Tibial nerve (tissue), 4 donors: ENCODE measurements at places on chromosomes 5 and 9.
A peak's percentile ranks its signal among the peaks of the same experiment; 100 is the strongest.

DNA sequence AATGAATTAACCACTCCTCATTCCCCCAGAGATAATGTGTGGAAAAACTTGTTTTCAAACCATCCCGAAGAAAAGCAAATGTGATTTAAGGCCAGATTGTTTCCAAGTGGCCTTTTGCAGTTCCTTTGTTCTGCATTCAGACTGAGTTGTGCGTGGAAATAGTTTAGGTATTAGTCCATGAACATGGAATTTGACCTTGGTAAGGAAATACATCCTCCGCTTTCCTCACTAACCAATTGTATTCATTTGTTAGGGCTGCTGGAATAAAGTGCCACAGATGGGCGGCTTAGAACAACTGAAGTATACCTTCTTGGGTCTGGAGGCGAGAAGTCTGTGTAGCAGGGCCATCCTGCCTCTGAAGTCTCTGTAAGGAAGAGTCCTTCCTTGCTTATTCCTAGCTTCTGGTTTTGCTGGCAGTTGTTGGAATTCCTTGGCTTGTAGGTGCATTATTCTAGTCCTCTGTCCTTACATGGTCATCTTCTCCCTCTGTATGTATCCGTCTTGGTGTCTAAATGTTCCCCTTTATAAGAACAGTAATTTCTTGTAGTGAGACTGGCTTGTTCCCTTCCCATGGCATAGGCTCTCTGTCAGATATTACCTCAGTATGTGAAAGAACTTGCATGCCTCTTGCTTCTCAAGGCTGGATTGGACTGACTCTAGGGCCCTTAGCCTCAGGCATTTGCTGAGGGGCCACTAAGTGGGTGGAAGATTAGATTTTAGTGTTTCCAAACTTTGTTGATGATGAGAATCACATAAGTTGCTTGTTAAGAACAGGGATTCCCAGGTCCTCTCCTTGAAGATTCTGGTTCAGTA is 53.9 kb downstream of the RAI14 start:
- DNase-seq: no peak

DNA sequence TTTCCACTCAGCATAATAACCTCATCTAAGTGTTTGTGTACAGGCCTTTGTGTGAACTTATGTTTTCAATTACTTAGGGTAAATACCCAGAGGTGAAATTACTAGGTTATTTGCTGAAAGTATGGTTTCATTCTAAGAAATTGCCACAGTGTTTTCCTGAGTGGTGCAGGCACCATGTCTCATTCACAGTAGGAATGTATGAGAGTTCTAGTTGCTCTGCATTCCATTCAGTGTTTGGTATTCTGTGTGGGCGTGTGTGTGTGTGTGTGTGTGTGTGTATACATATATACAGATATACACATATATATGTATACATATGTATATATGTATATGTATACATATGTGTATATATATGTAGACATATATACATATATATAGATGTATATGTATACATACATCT is 8.8 kb upstream of the SVEP1 start:
- no peak for DNase-seq

DNA sequence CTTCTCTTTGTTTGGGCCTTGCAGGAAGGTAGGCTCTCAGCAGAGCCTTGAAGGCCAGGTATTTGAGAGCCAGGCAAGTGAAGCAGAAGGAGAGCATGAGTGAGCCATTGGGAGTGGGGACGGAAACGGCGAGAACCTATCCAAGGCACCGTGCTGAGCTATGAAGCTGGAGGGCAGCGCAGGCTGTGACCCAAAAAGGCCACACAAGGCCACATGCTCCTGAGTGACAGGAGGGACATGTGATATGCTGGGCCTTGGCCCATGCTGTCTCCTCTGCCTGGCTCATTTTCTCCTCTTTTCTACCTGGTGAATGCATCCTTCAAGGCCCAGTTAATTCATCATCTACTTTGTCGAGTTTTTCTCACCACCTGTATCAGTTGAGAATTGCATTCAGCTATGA is 136.3 kb downstream of the PALM2AKAP2 start:
- DNase-seq: no peak

- no peak for DNase-seq
These were observed 55.9 kb downstream of the ARHGAP26 start for GRCh38 chr5:142826093-142826492.

DNA sequence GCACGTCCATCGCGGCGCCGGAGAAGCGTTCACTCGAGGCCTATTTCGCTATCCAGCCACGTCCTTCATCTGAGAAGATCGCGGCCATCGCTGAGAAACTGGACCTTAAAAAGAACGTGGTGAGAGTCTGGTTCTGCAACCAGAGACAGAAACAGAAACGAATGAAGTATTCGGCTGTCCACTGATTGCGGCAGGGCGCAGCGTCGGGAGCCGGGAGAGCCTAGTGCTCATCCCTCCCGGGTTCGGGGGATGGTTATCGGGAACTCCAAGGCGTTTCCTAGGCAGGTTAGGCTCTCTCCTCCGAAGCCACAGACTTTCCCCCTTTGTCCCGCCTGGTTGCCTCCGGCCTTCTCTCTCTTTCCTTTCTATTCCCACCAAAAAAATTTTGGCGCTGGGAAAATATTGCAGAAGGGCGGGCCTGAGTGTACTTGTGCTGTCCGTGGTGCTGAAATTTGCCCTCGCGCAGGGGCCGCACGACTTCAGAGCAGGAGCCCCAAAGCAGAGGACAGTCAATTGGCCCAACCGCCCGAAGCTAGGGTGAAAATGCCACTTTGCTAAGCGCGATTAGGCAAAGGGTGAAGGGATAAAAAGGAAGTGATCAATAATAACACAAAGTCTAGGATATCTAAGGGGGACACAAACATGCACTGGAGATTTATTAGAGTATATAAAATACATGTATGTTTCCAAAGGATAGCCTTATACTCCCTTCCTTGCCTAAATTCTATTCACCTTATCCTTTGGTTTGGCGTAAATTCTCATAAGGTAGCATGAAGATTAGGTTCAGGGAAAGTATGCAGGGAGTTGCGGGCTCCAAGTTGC is 1.8 kb downstream of the POU4F3 start:
- DNase-seq: peak; percentile 63

GRCh38 chr9:35981699-35982098 is 23.7 kb upstream of the OR2S2 start:
- no peak for DNase-seq

DNA sequence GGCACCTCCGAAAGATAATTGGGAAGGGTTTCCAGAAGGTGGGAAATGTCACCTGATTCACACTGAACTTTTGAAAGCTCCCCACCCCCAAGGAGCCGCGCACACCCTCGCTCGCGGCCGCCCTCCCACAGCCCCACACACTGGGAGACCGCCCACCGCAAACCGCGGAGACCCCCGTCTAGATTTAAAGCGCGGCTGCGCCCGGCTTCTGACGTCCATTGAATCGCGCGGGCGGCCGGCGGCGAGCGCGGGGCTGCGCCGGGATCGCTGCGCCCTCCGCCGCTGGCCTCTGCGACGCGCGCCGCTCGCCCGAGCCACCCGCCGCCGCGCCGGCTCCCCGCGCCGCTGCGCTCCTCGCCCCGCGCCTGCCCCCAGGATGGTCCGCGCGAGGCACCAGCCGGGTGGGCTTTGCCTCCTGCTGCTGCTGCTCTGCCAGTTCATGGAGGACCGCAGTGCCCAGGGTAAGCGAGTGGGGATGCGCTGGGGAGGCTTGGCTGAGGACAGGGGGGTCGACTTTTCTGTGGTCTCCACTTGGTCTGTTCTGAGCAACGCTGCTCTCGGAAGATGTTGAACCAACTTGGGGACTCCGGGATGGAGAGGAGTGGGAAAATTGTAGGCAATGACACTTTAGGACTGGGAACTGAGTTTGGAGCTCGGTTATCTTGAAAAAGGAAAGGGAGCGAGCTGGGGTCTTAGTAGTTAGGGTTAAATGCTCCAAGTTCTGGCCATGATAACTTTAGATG is at the start of gene FST:
Gene FST (plus strand): TSS at position 214 of the 743 bp plus-strand sequence. CDS start 163 bp downstream, at position 377.
- no peak for DNase-seq

DNA sequence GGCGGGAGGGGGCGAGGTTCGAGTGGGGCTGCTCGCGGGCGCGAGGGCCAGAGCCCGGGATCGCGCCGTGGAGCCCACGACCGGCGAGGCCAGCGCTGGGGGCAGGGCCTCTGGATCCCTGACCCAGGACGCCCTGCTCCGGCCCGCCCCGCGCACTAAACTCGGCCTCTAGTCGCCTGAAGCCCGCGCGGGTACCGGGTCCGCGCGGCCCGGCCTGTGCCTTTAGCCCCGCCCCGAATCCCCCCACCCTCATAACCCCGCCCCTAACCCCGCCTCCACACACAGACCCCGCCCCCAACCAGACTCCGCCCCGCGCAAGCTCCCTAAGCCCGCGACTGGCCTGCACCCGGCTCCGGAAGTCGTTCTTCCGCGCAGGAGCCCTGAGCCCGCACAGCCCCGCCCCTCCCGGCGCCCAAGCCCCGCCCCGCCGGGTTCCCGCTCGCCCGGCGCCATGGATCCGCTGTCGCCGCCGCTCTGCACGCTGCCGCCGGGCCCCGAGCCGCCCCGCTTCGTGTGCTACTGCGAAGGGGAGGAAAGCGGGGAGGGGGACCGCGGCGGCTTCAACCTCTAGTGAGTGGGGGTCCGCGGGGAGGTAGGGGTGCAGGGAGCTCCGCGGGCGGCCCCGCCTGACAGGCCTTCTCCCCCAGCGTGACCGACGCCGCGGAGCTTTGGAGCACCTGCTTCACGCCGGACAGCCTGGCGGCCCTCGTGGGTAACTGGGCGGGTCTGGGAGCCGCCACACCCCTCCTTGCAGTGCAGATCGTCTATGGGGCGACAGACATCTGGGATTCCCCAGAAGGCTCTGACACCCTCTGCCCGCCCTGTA is at the start of gene PAXX:
Gene PAXX (plus strand): TSS at position 430 of the 826 bp plus-strand sequence. CDS start 22 bp downstream, at position 452.
- DNase-seq: peak; percentile 80

GRCh38 chr5:178284093-178284675 is 51.6 kb upstream of the PHYKPL start:
- DNase-seq: no peak

DNA sequence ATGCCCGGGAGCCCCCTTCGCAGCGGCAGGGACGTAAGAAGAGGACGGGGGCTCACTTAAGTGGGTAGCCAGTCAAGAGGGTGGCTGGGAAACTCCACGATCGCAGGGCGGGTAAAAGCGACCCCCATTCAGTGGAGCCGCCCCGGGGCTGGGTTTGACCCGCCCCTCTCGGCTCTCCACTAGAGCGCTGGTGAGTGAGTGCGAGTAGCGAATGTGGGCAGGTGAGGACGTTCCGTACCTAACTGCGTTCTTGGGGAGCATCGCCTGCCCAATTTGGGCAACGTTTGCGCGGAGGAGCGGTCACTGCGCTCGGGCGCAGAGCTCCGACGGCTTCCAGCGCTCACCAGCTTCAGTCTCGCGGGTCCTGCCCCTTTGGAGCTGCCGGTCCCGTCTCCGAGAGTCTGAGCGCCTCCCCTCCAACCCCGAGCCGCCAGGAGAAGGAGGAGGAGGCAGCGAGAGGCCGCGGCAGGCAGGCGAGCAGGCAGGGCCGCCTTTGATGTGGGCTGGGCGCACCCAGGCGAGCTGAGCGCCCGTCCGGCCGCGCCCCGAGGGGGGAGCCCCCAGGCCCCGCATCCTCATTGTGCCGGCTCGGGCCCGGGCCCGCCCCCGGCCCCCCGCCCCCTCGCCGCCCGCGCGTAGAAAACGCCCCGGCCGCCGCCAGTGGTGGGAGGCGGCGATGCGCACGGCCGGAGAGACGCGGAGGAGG is at the start of gene FGF18:
Gene FGF18 (plus strand): TSS at position 666 of the 706 bp plus-strand sequence. CDS start 553 bp downstream, outside the sequence.
- DNase-seq: peak; percentile 23

GRCh38 chr5:145544401-145544800 is 290.7 kb downstream of the PRELID2 start:
- DNase-seq: no peak

- DNase-seq: no peak
These were observed 258.5 kb upstream of the CD180 start for GRCh38 chr5:67454957-67455561.

DNA sequence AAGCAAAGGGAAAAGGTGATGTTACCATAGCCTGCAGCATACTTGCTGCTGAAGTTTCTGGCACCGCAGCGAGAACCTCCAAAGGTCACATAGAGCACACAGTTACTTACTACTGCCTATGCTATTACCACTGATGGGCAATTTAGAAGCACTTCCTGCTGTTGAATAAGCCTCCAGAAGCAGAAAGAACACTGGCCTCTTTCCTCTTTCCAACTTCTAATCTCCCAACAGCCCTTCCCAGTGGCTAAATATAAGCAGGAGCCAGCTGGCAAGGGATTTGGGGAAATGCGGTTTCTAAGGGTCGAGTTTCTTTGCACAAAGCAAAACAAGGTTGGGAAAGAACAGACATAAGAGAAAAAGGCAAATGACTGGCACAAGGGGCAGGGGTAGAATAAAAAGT is 669.2 kb upstream of the ACO1 start:
- DNase-seq: no peak

- no peak for DNase-seq
These were observed 49.4 kb upstream of the KCNMB1 start for GRCh38 chr5:170438581-170438980.

GRCh38 chr5:149404746-149405549 is 25.9 kb upstream of the IL17B start:
- DNase-seq: no peak

DNA sequence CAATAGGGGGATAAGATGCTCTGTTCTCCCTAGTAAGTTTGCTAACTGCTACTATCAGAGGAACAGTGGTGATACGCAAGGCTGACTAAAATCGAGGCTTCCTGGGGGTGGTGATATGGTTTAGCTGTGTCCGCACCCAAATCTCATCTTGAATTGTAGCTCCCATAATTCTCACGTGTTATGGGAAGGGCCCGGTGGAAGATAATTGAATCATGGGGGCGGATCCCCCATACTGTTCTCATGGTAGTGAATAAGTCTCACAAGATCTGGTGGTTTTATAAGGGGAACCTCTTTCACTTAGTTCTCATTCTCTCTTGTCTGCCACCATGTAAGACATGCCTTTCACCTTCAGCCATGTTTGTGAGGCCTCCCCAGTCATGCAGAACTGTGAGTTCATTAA is 135.1 kb downstream of the LHFPL2 start:
- no peak for DNase-seq

GRCh38 chr5:98096155-98096554 is 677.3 kb upstream of the RGMB start:
- DNase-seq: no peak

DNA sequence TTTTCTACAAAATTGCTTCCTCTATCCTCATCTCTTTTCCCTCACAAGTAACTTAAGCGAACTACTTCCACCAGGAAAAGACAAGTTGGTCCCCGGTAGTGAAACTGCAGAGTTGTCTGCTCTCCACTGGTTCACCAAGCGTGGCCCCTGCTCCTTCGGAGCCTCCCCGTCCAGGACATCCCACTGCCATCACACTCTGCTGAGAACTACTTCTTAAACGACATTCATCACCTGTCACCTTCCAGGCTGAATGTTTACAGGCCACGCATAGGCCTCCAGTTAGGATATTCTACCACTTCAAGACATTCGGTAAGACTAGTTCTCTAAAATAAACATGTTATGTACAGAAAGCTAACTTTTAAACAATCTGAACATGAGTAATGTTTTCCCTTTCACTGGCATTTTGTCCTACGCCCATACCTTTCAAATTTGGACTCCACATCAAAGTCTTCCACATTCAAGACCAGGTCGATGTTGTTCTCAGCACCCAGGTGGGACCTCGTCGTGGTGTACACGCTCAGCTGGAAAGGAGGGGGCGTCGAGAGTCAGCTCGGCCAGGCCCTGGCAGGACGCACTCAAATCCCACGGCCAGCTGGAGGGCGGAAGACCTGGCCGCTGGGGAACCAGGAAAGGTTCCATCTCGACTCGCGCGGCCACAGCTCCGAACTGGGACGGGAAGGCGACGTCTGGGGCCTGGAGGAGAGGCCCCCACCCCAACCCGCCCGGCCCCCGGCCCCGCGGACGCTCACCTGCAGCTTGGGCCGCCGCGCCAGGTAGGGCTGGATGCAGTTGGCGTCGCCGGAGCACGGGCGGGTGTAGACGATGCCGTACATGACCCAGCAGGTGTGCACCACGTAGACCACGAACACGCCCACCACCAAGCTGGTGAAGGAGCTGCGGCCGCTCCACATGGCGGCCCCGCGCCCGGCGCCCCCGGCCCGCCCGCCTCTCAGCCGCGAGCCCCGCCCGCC is 683 bp downstream of the CLPTM1L start:
- no peak for DNase-seq
